ENCODE measurements at places on chromosomes 16 and 17.
A peak's percentile ranks its signal among the peaks of the same experiment; 100 is the strongest.

DNA sequence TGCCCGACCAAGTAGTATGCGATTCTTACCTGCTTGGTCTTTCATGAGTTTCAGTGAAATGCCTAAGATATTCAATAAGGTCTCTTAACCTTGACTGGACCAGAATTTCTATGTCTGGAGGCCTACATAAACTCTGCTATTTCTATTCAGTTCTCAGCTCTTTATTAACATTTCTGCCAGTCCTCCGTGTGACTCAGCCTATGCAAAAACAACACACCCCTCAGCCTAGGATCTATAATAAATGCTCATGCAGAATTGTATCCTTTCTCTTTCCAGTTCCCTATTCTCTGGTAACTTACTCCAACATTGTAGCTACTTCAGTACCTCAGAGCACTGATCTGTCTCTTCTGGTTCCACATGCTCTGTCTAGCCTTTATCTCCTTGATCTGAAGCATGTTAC lies 1507.4 kb downstream of the CDH11 start:
- H3K4me3 ChIP-seq: no peak overlapping the region
- no peaks in the 10 kb centered on the region for H3K36me3 ChIP-seq
- H3K4me1 ChIP-seq: no peaks in the 10 kb centered on the region
- H3K27me3 ChIP-seq: peaks cover 6% of the 10 kb centered on the region
- no peak overlapping the region for H3K27ac ChIP-seq

GRCh38 chr16:70700101-70701020 lies 14.5 kb upstream of the MTSS2 start:
- peaks cover 91% of the 10 kb centered on the region for H3K4me1 ChIP-seq
- H3K4me3 ChIP-seq: no peak overlapping the region
- no peaks in the 10 kb centered on the region for H3K27me3 ChIP-seq
- no peaks in the 10 kb centered on the region for H3K36me3 ChIP-seq

GRCh38 chr17:68533887-68534694 lies 21.9 kb downstream of the PRKAR1A start:
- no peak for DNase-seq
- no peaks in the 10 kb centered on the region for H3K27me3 ChIP-seq
- H3K4me1 ChIP-seq: peaks cover 11% of the 10 kb centered on the region

DNA sequence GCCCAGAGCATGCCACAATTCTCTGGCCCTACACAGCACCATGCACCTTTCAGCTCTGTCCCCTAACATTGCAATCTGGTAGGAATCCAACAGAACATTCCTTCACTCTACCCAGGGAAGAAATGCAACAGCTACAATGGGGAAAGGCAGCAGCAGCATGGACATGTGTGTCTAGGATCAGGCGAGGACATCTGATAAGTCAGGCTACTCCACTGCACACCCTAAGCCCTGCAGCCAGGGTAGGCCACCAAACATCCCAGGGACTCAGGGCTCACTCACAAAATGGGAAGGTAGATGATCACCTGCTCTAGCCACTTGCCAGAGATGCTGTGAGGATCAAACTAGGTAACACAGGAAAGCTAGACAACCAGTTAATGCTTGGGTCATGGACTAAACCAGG lies 5.1 kb downstream of the RANBP10 start:
- H3K27me3 ChIP-seq: no peaks in the 10 kb centered on the region
- DNase-seq: no peak
- no peak overlapping the region for H3K4me3 ChIP-seq
- peaks cover 56% of the 10 kb centered on the region for H3K4me1 ChIP-seq
- peak overlapping the region; percentile 87 for H3K27ac ChIP-seq

GRCh38 chr16:46857368-46857945 lies 26.5 kb upstream of the C16orf87 start:
- peaks cover 12% of the 10 kb centered on the region for H3K4me1 ChIP-seq
- H3K36me3 ChIP-seq: no peaks in the 10 kb centered on the region
- H3K27me3 ChIP-seq: no peaks in the 10 kb centered on the region

DNA sequence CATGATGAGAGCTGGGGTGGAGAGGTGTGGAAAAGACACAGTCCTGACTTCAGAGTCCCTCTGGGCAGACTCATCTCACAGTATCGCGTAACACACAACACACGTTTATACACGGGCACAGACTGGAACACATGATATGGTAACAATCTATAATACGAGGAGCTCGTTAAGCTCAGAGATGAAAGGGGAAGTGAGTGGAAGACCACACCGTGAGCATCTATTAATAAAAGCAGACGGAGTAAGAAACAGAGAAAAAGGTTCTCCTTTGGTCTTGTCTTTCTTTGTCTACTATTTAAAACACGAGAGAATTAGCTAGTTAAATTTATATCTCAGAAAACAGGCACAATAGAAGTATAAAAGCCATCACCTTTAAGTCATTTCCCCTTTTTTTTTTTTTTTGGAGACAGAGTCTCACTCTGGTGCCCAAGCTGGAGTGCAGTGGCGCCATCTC lies 13.5 kb downstream of the ANKRD11 start:
- no peak overlapping the region for H3K4me3 ChIP-seq
- H3K4me1 ChIP-seq: peaks cover 82% of the 10 kb centered on the region
- no peaks in the 10 kb centered on the region for H3K36me3 ChIP-seq
- no peak for DNase-seq

- DNase-seq: no peak
- no peaks in the 10 kb centered on the region for H3K36me3 ChIP-seq
- H3K27me3 ChIP-seq: no peaks in the 10 kb centered on the region
- H3K4me1 ChIP-seq: peaks cover 3% of the 10 kb centered on the region
- no peak overlapping the region for H3K4me3 ChIP-seq
- peak overlapping the region; percentile 66 for H3K27ac ChIP-seq
Observed at GRCh38 chr16:4388271-4389021, 16.8 kb downstream of the VASN start.

DNA sequence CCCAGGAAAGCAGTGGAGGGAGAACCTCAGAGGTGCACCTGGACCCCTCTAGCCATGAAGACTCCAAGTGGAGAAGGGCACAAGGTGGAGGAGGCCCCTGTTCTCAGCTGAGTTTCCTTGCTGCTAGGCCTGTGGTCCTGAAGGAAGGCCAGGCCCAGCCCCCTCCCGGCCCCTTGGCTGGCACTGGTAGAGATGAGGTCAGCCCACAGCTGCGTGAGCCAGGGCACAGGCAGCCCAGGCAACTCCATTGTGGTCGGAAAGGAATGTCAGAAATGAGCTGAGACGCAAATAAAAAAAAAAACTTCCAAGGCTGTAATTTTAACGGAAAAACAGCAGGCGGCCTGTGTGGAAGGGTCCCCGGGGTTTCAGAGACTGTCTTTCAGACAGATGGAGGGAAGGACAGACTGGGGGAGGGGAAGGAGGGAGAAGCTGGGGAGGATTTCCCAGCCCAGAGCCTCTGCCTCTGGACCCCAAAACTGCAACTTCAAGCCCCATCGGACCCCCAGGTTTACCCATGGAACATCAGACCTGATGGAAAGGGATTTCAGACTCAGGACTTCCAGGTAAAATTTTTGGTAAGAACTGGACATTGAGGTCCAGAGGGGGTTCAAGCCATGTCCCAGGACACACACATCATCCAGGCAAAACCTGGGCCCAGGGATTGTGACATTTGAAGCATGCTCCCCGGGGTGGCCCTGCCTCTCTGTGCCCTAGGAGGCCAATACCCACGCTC lies 25.6 kb upstream of the MRPS23 start:
- H3K4me3 ChIP-seq: peak overlapping the region; percentile 39
- peaks cover 37% of the 10 kb centered on the region for H3K36me3 ChIP-seq
- no peaks in the 10 kb centered on the region for H3K27me3 ChIP-seq
- peak; percentile 87 for DNase-seq
- peaks cover 79% of the 10 kb centered on the region for H3K4me1 ChIP-seq

DNA sequence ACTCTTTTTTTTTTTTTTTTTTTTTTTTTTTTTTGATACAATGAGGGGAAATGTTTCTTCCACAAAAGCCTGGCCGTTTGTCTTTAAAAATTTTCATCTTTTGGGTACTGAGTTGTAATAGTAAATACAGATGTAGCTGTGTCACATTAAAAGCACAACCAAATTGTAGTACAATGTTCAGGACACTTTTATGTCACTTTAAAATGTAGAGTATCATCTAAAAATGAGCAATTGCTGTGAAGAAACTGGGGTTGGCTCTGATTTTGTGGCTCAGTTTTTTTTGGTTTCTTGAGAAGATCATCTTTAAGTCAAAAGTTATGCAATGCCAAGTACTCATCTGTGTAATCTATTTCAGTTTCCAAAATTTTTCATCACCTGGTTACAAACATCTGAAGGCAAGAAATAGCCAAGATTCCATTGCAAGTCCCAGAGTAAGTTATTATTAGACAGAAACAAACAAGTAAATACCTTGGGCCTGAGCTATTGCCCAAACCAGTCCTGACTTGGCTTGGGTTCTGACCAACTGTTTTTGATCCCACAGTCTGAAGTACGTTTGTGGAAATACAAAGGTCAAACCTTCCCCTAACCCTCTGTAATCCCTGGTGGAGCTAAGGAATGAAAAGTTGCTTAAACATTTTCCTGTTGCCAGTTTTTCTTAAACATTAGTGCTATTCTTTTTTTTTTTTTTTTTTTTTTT lies 717.2 kb downstream of the WWOX start:
- H3K27me3 ChIP-seq: no peaks in the 10 kb centered on the region
- no peak overlapping the region for H3K4me3 ChIP-seq
- peak; percentile 40 for DNase-seq
- H3K36me3 ChIP-seq: no peaks in the 10 kb centered on the region
- peak overlapping the region; percentile 32 for H3K27ac ChIP-seq

DNA sequence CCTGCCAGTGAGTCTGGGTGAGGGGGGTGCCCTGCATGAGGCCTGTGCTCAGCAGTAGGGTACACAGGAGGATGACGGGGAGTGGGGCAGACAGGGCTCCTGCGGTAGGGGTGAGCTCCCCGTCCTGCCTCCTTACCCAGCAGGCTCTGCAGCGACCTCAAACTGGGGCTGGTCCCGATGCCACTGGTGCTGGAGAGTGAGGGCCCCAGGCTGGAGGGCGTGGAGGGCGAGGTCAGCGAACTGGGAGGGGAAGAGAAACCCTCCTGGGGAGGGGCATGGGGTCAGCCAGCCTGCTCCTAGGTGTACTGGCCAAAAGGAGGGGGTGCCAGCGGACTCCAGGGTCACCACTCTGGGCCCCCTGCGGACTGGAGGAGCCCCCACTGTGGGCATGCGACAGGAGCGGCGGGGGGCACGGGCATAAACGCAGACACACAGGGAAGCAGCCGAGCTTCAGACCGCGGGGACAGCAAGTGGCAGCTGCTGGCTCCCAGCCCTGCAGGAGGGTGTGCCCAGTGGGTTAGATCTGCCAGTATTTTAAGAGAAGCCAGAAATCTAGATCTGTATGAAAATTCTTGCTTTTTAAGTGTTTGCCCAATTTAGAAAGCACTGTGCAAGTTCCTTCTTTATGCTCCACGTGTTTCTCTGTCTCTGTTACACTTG lies 9.0 kb upstream of the VASN start:
- no peaks in the 10 kb centered on the region for H3K4me1 ChIP-seq
- H3K36me3 ChIP-seq: no peaks in the 10 kb centered on the region
- no peak overlapping the region for H3K4me3 ChIP-seq

- no peaks in the 10 kb centered on the region for H3K4me1 ChIP-seq
- no peak overlapping the region for H3K4me3 ChIP-seq
- H3K27me3 ChIP-seq: peaks cover 1% of the 10 kb centered on the region
- no peaks in the 10 kb centered on the region for H3K36me3 ChIP-seq
Observed at GRCh38 chr17:20206591-20206990, 197.4 kb downstream of the SPECC1 start.

GRCh38 chr17:29060475-29060874 lies 17.5 kb downstream of the PIPOX start:
- H3K36me3 ChIP-seq: no peaks in the 10 kb centered on the region
- no peak for DNase-seq
- H3K27me3 ChIP-seq: no peaks in the 10 kb centered on the region
- H3K27ac ChIP-seq: no peak overlapping the region
- no peak overlapping the region for H3K4me3 ChIP-seq
- H3K4me1 ChIP-seq: no peaks in the 10 kb centered on the region

DNA sequence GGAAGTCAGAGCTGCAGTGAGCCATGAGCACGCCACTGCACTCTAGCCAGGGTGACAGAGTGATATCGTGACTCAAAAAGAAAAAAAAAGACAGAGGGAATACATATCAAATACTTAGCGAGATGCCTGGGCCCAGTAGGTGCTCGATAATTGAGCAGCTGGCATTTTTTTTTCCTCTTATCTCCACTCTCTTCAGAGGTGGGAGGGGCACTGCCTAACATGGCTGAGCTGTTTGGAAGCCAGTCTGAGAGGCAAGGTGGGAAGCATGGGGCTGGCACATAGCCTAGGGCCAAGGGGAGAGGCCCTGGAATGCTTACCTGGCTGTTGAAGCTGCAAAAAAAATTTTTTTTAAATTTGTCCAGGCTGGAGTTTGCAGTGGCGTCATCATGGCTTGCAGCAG lies 38.4 kb downstream of the HIC1 start:
- no peaks in the 10 kb centered on the region for H3K36me3 ChIP-seq
- no peak overlapping the region for H3K4me3 ChIP-seq
- no peaks in the 10 kb centered on the region for H3K27me3 ChIP-seq
- H3K27ac ChIP-seq: no peak overlapping the region
- H3K4me1 ChIP-seq: peaks cover 15% of the 10 kb centered on the region

DNA sequence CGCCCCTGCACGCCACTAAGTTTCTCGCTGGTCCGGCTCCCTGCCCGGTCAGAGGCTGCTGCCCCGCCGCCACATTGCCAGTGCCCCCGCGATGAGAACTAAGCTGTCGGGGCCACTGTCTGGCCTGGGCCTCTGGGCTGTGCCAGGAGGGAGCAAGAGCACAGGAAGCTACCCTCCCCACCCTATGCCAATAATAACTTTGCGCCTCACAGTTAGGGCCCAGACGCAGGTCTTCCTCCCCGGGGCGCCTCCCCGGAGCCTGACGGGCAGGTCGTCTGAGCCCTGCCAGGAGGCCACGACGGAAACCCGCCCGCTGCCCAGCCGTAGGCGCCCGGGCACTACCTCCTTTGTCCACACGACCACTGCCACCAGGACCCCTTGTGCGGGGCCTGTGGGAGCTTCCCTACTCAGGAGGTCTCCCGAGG lies 1.5 kb downstream of the ZFPM1 start:
- no peak for DNase-seq
- H3K27me3 ChIP-seq: peaks cover 15% of the 10 kb centered on the region
- H3K4me3 ChIP-seq: peak overlapping the region; percentile 68
- H3K27ac ChIP-seq: no peak overlapping the region
- H3K4me1 ChIP-seq: peaks cover 13% of the 10 kb centered on the region

- H3K4me3 ChIP-seq: peak within 1 kb of the TSS; percentile 61
- DNase-seq: peak; percentile 90
- H3K27me3 ChIP-seq: peaks cover 35% of the 10 kb centered on the region
- no peaks in the 10 kb centered on the region for H3K36me3 ChIP-seq
- peak within 1 kb of the TSS; percentile 16 for H3K27ac ChIP-seq
Observed at GRCh38 chr16:55323637-55324271, at the start of gene IRX6. TSS of gene IRX6 (plus strand) at chr16:55324203. CDS start at chr16:55325092, 889 bp downstream.

GRCh38 chr17:80938556-80938955 lies 53.1 kb upstream of the CHMP6 start:
- no peak overlapping the region for H3K27ac ChIP-seq
- no peaks in the 10 kb centered on the region for H3K27me3 ChIP-seq
- H3K4me3 ChIP-seq: no peak overlapping the region
- peaks cover 39% of the 10 kb centered on the region for H3K36me3 ChIP-seq
- no peak for DNase-seq

DNA sequence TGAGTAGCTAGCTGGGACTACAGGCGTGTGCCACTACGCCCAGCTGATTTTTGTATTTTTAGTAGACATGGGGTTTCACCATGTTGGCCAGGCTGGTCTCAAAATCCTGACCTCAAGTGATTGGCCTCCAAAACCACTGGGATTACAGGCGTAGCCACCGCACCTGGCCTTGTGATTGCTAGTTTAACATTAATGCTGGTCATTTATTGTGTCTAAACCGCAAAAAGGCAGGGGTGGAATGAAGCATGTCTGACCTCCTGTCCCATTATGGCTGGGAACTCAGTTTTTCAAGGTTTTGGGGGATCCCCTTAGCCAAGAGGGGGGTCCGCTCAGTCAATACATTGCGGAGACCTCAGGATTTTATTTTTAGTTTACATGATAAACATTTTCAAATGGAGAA lies 10.7 kb upstream of the CNGB1 start:
- H3K36me3 ChIP-seq: no peaks in the 10 kb centered on the region
- no peaks in the 10 kb centered on the region for H3K27me3 ChIP-seq
- H3K27ac ChIP-seq: no peak overlapping the region
- DNase-seq: no peak

Data from psoas muscle (tissue), 8 donors.